ENCODE measurements at places on chromosomes 16 and 17.
A peak's percentile ranks its signal among the peaks of the same experiment; 100 is the strongest.

DNA sequence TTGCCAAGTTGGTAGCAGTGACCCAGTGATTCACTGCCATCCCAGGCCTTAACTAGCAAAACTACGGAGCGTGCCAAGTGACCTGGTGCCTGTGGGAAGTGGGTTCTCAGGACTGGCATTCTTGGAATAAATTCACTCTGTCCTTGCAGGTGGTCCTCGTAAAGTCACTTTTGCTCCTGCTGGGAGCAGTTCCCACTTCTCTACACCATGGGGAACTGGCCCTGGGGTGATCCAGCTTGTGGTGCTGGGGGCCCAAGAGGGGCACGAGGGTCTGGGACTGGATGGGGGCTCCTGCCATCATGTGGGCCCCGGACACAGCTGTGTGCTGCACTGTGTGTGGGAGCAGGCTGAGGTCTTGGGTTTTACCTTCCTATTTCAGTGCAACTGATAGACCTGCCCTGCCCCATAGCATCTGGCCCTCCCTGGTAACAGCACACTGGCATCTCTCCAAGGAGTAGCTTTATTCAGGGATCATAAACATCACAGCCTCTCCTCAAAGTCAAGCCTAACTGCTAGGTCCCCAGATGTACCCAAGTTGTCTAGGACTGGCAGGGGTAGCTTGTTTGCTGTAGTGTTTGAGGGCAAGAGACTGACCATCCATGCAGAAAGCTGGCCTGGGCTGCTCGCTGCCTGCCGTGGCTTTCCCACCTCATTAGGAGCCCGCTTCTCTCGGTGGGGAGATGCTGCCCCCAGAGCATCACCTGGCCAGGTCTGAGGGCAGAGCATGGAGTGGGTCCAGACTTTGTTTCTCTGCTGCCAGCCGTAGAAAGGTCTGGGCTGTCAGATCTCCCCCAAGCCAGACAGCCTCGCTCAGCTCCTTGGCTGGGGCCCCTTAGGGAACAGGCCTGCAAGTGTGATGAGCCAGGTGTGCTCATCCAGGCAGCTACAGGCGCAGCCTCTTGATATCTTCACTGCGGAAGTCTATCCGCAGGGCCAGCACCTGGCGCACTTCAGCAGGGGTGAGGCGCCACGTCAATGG, 26.0 kb downstream of the FCSK start:
- no peak for DNase-seq

DNA sequence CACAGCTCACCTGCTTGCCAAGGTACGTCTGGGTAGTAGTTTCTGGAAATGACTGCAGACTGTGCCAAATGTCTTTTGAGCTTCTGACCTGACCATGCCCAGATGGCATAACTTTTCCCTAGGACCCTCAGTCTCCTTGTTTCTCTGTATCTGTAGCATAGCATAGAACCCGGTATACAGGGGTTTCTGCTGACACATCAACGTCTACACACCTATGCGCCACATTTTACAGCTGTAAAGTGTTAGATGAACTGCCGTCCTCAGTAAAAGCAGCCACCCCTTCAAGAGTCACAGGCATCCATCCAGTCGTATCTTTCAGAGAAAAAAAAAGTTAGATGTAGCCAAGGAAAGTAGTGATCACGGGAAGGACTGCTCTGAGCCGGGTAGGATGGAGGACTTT, 17.4 kb downstream of the KCTD2 start:
- no peak for DNase-seq

DNA sequence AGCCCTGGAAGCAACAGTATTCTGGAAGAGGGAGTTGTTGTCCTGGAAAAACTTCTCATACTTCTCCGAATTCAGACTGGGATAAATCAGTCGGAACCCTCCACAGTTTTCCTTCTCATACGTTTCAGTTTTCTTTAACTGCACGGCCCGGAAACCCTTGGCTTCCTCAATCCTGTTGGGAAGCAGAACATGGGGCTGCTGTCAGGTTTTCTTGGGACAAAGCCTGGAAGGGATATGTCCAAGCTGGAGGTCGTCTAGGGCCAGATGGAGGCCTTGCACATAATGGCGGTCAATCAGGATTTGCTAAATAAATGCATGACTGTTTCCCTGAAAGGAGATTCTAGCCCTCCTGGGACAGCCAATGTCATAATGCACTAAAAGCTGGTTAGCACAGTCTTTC, 29.2 kb downstream of the TTLL6 start:
- no peak for DNase-seq

DNA sequence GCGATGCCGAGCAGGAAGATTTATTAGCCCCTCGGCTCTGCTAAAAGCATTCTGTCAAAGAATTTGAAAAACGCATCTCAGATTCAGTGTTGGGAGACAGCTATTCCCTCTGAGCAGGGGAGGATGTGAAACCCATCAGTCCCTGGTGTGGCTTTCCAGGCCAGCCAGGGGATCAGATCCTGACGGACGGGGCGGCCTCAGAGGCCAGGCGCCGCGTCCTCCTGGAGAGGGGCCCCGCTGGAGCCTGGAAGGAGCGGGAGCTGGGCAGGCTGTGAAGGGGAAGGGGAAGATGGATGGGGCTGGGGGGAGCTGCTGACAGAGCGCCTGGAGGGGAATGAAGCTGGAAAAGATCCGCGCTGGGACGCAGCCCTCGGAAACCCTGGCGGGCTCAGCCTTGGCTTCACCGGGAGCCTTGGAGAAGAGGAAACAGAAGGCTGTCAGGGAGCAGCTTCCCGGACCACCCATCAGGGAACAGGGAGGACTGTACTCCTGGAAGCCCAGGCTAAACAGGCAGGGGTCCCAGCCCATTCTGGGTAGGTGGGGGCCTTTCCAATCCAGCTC, 358.0 kb downstream of the C16orf95 start:
- peak; percentile 62 for DNase-seq

GRCh38 chr17:40139566-40140058, 725 bp upstream of the CASC3 start:
- DNase-seq, result no peak

GRCh38 chr17:50346313-50347116, 589 bp downstream of the XYLT2 start:
- DNase-seq, result peak; percentile 20

- DNase-seq, result no peak
Observed at GRCh38 chr16:87126403-87127025, 190.7 kb downstream of the C16orf95 start.

DNA sequence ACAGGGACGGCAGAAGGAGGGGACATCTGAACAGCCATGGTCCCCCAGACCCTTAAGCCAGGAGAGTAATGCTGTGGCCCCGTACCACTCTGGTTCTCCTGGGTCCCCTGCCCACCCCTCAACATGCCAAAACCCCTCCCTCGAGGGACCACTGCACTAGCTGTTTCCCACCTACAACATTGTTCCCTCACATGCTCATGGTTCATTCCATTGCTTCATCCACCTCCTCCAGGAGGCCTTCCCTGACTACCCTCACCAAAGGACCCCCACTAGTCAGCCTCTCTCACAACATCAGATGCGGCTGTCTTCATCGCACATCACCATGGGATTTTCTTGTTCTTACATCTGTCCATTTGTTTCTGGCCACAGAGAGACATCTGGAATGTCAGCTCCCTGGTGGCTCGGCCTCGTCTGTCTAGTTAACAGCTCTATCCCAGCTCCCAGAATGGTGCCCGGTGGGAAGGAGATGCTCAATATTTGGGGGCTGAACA, 1.7 kb downstream of the DOK4 start:
- no peak for DNase-seq

DNA sequence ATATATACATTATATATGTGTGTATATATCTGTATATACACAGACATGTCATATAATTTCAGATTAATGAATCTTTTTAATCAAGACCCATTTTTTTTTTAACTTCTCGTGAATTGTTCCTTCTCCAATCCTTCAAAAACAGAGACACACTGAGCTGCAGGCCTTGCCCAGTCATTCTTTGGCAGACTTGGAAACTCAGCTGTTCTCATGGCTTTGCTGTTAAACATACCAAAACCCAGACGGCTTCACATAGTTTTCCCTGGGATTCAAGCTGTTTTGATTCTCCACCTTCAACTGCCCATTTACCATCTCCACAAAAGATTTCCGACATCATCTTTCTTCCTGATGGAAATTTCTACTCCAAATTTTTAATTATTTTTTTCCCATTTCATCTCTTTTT, 148.7 kb downstream of the KCNJ2 start:
- DNase-seq, result no peak
